Stimulated activated naive CD4-positive, alpha-beta T cell (primary cell): ENCODE measurements at places on chromosomes 6 and 20.

GRCh38 chr6:111713236-111713635 is 107.6 kb upstream of the TRAF3IP2 start:
- no peak for DNase-seq

DNA sequence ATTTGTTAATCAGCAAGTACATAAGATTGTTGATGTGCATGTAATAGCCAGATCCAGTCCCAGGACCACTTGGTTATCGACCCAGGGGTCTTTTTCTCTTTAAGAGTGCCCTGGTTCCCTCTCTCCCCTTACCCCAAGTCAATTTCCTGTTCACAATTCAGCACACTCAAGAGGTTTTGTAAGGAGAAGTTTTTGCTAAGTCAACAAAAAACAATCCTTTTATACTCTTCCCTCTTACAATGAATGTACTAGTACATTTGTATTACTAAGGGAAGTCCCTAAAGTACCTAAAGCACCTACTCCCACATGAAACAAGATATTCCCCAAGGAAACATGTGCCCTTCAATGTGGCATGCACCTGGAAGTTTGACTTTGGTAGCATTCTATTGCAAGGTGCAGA is 1.6 kb upstream of the NT5DC1 start:
- no peak for DNase-seq

DNA sequence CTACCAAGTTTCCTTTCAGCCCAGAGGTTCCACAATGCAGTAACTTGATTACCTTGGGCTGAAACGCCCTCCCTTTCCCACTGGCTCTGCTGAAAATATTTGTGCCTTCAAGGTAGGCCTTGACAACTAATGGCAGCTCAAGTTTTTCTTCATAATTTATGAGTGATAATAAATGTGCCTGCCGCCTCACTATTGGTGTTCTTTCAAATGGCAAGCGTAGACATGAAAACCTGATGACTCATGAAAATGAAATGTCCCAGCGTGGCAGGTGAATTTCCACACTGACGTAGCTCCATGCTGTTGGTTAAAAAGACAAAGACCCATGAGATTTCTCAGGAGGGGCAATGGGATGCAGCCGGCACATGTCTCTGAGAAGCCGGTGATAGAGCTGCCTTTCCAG is 107.2 kb upstream of the GGTLC1 start:
- no peak for DNase-seq

- DNase-seq = no peak
Observed at GRCh38 chr20:17895641-17896171, 72.9 kb downstream of the SNX5 start.

- DNase-seq = no peak
Observed at GRCh38 chr6:111781041-111781708, 92.1 kb downstream of the FYN start.

- DNase-seq = no peak
Observed at GRCh38 chr20:7856756-7857155, 83.5 kb downstream of the HAO1 start.

GRCh38 chr6:84272298-84272697 is 44.9 kb upstream of the CEP162 start:
- DNase-seq = no peak

GRCh38 chr6:1524040-1524480 is 85.7 kb upstream of the FOXC1 start:
- peak; percentile 68 for DNase-seq

GRCh38 chr6:48933136-48933535 is 529.9 kb downstream of the MMUT start:
- DNase-seq = no peak

DNA sequence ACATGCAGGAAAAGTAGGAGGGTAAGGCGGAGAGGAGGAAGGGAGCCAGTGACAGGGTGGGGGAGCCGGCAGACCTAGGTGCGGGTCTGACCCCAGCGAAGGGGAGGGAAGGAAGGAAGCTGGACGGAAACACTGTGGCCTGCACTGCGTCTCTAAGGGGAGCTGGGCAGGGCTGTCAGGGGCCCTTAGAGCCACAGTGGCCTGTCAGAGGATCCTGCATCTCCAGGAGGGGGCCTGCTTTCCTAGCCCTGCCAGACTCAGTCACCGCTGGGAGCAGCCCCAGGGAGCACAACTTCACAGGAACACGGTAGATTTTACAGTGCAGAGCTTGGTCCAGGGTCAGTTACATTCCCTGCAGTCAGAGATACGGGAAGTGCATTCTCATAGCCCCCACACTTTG is 118.2 kb downstream of the PACRG start:
- no peak for DNase-seq

- DNase-seq = no peak
Observed at GRCh38 chr6:32937230-32937633, 3.6 kb downstream of the HLA-DMB start.

DNA sequence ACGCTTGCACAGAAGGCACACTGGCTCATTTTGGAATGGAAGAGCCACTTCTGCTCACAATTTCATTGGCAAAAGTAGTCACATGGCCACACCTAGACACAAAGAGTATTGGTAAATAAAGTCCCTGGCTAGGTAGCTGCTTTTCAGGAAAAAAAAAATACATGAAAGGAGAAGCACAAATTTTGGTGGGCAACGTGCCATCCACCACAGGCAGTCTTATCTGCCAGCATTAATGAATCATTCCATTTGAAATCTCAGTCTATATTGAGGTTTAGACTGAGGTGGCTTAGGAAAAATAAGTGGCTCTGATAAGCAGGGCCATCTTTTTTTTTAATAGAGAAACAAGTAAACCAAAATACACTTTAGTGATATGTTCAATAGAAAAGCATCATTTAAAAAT is 44.3 kb downstream of the ADGRB3 start:
- no peak for DNase-seq

- no peak for DNase-seq
Observed at GRCh38 chr6:160766989-160767646, 65.1 kb downstream of the PLG start.

GRCh38 chr6:156720691-156721685 is 56.2 kb upstream of the ARID1B start:
- DNase-seq = no peak

- DNase-seq = no peak
Observed at GRCh38 chr6:21420926-21421325, 172.6 kb upstream of the SOX4 start.

DNA sequence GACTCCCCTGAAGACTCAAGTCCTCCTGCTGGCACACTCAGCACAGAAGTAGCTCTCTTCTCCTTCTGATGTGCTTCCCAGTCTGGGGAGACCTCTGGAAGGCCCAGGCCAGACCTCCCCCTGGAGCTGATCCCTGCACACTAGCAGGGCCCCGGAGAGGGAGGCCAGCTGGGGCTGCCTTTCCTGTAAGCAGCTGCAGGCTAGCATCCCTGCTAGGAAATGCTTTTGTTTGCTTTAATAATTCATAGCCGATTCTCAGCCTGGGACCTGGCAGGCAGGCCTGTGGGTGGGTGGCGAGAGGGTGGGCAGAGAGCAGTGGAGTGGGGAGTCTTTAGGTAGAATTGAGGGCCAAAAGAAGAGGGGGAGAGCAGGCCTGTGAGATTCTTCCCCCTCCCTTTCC is 5.2 kb downstream of the EBF4 start:
- no peak for DNase-seq

GRCh38 chr6:96016334-96017069 is 728 bp downstream of the FUT9 start:
- no peak for DNase-seq

DNA sequence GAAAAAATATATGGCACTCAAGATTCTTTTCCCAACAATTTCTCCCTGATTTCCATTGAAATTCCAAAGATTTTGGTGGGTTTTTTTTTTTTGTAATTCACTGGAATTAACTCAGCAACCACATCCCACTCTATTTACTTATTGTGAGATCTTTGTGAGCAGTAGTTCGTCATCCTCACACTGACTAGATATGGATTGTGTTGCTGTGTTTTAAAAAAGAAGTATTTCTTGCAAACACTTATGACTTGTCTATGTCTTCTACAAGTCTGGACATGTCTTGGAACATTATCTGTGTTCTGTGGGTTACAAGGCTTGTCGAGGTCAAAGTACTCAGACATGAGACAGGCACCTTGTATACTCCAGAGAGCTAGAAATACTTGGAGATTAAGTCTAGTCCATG is 7.3 kb upstream of the TENT5A start:
- no peak for DNase-seq

- no peak for DNase-seq
Observed at GRCh38 chr6:8181160-8181881, 79.0 kb upstream of the EEF1E1 start.

DNA sequence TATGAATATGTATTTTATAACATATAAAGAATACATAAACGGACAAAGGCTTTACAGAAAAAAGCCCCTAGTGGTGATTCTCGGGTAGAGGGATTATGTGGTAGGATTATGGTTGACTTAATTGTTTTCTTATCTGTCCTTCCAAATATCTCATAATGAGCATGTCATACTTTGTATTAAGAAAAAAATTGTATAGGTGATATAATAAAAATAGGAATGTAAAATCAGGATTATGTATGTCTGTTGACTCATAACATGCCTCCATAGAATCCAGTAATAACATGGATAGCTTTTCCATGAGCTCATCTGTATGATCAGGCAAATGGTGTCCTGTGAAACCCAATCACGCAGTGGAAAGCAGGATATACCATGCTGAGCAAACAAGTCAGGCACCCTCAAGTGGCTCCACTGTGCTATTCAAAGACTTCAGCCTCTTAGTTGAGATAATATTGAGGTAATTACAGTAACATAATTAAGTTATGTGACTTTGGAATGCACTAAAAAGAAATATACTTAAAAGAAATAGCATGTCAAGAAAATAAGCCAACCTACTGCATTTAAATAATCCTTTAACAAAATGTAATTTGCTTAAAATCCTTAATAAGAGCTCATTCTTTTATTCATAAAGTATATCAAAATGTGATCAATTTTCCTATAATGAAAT is 39.6 kb upstream of the PRELID3B start:
- DNase-seq = no peak

- no peak for DNase-seq
Observed at GRCh38 chr20:46347841-46348803, 39.8 kb upstream of the CDH22 start.

GRCh38 chr20:62738025-62738881 is 29.6 kb downstream of the NTSR1 start:
- DNase-seq = no peak

GRCh38 chr6:9657994-9658393 is 756.9 kb downstream of the TFAP2A start:
- DNase-seq = no peak

DNA sequence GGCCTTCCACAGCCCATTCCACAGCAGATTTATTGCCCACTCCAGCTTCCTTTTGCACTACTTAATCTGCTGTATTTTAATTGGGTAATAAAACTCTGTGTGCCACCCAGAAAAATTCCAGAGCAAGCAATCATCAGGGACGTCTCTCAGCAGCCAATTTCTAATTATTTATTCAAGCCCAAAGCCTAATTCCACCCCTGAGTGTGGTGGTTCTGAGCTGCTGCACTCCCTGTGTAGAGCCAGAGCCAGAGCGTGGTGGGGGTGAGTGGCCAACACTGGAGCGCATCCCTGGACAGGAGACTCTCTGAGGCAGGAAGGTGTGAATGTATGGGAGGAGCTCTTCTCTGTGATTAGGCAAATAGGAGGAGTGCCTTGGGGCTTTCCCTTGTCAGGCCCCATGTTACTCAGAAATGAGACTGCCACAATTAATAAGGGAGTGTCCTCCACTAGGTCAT is 66.1 kb downstream of the CD24 start:
- DNase-seq = no peak

DNA sequence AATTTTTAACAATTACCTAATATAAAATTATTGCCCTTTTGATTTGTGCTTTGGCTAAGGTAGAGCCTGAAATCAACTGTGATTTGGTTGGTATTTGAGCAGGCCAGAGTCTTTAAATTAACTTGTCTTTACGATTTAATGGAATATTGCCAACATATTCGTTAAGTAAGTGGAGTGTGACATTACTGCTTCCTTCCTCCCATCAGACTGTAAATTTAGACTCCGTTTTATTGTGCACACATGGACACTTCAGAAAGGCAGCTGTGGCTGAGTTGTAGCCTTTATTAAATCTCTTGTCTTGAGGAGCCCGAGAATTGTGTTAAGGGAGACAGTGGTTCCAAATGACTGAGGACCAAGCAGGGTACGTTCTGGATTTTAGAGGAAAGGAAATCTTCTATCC is 57.4 kb downstream of the CAP2 start:
- DNase-seq = no peak
